ENCODE measurements at places on chromosomes 3 and 15.

DNA sequence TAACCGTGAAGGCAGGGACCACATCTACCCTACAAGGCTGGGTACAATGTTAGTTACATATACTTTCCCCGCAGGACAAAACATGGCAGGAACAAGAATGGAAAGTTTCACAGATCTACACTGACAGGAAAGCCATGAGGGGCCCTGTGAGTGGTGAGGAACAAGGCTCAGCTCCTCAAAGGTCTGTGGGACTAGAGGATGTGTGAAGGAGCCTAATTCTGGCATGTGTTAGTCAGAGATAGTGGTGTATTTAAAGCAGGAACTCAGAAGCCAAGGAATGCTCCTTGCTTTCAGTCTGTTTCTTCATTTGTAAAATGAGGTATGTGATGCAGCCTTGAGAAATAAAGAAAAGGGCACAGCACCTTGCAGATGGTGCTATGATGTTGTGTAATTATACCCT is 25.1 kb downstream of the ETV5 start:
- no peak for DNase-seq

DNA sequence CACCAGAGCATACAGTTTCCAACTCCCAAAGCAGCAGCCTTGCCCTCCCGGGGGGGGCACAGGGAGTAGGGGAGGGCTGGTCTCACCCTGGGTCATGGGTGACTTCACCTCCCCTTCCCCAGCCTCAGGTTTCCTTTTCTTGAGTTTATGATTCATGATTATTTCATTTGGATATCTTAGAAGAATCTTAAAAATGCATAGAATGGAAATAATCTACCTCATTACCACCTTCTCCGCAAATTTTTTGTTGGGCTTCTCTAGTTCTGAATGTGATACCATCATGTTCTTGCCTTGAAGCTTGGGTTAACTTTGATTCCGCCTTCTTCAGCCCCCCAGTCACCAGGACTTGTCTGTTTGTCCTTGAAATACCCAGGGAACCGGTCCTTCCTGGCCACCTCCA is 148.8 kb upstream of the ROPN1 start:
- DNase-seq, result no peak

GRCh38 chr15:63089260-63090043 is 32.2 kb upstream of the LACTB start:
- no peak for DNase-seq

GRCh38 chr3:107660306-107660976 is 137.7 kb downstream of the BBX start:
- DNase-seq, result no peak

DNA sequence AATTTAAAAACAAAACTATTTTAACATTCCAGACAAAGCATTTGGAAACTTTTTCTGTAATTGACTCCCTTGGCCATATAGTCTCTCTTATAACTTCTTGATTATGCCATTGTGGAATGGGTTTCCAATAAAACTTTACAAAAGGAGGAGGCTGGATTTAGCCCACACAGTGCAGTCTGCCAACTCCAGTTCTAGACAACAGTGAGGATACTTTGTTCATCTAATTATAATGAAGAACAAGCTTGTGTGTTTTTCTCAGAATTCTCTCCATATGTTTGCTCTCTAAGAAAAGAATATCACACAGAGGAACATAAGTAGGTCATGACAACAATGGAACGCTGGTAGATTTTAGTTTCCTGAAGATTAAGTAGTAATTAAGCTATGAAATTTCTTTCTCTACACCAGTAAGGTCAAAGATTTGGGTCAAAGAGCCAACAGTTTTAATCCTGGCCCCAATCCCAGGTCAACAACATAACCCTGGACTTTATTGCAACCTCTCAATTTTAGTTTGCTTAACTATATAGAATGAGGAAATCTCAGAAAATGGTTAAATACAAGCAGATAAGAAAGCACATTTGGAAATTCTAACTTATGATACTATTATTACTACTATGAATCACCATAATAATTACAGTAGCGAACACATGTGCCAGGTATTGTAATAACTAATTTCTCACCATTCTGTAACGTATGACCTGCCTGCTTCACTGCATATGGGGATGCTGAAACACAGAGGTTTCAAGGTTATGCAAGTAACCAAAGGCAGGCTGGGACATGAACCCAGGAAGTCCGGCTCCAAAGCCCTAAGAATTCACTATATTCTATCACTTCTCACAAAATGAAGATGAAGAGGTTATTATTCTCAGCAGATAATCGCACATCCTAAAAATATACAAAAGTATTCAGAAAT is 65.7 kb downstream of the TJP1 start:
- no peak for DNase-seq

GRCh38 chr3:48285132-48285531 is 44.2 kb downstream of the ZNF589 start:
- no peak for DNase-seq

DNA sequence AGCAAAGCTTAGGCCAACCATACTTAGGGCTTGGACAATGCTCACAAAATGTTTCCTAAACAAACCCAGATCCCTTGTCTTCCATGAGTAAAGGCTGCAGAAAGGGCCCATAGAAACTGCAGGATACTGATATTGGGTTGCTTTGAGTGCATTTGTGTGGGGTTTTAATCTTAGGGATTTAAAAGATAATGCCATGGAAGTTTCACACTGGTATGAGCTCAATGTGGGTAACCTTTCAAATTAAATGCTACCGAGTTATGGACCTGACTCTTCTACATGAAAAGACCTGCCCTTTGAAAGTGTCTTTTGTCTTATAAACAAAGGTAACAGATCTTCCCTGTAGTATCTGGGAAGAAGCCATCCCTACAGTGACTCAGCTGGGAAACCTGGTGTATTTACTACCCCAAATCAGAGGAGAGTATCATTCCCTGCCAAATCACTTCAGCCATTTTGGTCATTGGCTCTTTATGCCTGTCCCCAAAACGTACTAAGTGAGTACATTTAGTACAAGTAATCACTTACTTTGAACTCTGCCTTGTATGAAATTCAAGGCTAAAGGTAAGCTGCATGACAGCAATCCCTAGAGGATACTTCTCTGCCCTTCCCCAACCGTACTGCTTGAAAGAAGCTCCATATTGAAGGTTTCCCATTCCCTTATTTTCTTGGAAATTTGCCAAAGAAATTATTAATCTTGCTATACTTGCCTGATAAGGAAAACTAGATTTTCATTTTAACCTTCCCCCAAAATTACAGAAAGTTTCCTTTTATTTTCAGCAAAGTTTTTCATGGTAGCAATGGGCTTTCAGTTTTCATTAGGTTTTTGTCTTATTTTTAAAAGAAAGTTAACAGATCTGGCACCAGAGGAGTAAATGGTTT is 7.2 kb downstream of the TM4SF1 start:
- no peak for DNase-seq

All from stimulated activated naive B cell treated with anti-CD40 and anti-IgM and Interleukin-4, amounts not matched to agents 10 μg/mL and 1 μg/mL and 100 μg/mL, for 72 hours (primary cell).